ENCODE measurements at places on chromosomes 1 and 21. TPM values are rescaled to one million over a fixed set of nuclear protein-coding genes. Genes with fewer than 3 reads are reported as not detected.

- no peak for DNase-seq
Observed at GRCh38 chr21:27329255-27329851, 362.5 kb upstream of the ADAMTS5 start.

DNA sequence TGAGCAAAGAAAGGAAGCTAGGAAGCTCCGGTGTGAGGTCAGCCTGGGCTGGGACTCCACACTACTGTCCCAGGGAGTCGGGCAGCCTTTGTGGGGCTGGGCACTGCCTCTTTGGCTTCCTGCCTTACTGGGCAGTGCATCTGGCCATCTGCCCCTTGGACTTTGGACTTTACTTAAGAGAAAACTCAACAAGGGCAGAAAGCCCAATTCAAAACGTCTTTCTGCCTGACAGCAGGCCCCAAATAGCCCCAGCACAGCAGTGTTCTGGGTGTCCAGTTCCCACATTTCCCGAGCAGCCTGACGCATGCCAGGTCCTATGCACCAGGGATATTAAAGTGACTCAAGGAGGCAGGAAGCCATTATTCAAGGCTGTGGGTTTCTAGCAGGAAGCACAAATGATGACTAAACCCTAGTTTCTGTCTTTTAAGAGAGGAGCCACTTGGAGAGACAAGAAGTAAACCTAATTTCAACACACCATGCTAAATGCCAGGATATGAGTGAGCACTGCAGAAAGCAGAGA is 37.9 kb upstream of the EDEM3 start:
- DNase-seq, result peak; percentile 97

ZNF697 gene
- 2.1 TPM for polyA plus RNA-seq

- DNase-seq, result no peak
Observed at GRCh38 chr21:44441581-44442265, 13.6 kb upstream of the LRRC3 start.

- DNase-seq, result no peak
Observed at GRCh38 chr1:208256091-208256490, 11.9 kb upstream of the PLXNA2 start.

Data from foreskin keratinocyte (primary cell).